ELR (cell line): ENCODE measurements at places on chromosomes 11 and 22.
A peak's percentile ranks its signal among the peaks of the same experiment; 100 is the strongest.

GRCh38 chr11:61403658-61404057 lies 11.3 kb downstream of the TMEM216 start:
- DNase-seq, result no peak

GRCh38 chr11:40202589-40203270 lies 1256.7 kb downstream of the LRRC4C start:
- no peak for DNase-seq

DNA sequence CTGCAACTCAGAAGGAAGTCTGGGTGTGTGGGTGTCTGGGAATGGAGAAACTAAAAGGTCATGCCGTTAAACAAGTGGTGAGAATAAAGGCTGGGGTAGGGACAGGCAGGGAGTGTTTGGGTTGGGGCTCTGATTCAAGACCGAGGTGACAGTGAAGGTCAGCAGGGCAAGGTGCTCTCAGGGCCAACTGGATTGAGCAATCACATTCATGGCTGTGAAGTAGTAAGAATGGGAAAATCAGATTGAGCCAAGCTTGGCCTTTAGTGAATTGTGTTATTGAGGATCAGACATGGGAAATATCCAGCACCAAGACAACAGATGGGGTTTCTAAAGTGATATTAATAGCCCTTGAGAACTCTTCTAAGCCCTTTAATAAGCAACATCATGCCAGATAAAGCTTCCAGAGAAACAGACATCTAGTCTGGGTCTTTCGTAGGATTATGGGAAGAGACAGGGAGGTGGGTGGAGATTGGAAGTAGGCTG lies 24.3 kb downstream of the SCN3B start:
- DNase-seq, result no peak

GRCh38 chr11:112817376-112817775 lies 143.8 kb upstream of the NCAM1 start:
- DNase-seq, result no peak

GRCh38 chr11:20634044-20634443 lies 34.6 kb downstream of the SLC6A5 start:
- no peak for DNase-seq

GRCh38 chr11:4048340-4048739 lies 46.3 kb upstream of the RRM1 start:
- no peak for DNase-seq

DNA sequence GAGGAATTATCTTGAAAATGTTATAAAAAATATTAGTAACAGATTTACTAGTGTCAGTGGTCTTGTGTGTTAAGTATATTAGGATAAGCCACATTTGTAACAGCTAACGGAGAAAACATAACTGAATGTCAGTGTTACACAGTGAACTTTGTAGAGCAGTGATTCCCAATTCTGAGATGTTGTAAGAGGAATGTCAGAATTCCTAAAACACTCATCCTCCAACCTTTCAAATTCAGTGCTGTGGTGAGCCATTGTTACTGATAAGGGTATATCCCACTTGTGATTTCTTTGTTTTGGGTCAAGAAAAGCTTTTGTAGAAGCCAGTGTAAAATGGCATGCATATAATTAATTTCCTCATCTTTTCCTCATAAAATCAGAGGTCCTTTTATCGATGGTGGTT lies 61.9 kb downstream of the ARHGEF12 start:
- DNase-seq, result no peak

- DNase-seq, result no peak
Measured at GRCh38 chr22:26576026-26576680, 13.8 kb downstream of the TPST2 start.

DNA sequence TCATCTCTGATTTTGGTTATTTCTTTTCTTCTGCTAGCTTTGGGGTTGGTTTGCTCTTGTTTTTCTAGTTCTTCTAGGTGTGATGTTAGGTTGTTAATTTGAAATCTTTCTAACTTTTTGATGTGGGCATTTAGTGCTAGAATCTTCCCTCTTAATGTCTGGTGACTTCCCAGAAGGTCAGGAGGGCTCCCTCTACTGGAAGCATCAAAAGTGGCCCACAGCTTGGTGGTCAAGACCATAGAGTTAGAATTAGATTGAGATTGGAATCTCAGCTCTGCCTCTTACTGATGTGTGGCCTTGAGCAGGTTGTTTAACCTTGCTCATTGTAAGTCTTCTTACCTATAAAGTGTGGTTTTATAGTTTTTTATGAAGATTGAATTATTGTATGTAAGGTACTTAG lies 99.3 kb downstream of the FDX1 start:
- peak; percentile 43 for DNase-seq

DNA sequence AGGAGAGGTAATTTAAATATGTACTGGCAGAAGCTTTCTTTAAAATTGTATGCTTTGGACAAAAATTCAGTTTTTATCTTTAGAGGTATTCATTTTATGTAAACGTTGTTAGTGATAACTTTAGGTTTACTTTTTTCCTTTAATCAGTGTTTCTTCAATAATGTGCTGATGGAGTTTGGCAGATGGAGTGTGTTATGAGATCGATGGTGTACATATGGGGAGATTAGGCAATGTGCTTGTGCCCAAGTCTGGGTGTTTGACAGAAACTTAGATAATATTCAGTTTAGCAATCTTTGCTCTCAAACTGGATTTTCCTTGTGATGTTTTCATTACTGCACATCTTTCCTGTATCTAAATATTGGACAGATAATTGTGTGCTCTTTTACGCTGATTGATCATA lies 425.4 kb downstream of the JRKL start:
- DNase-seq, result no peak

GRCh38 chr11:131408025-131408640 lies 37.7 kb downstream of the NTM start:
- DNase-seq, result peak; percentile 54

DNA sequence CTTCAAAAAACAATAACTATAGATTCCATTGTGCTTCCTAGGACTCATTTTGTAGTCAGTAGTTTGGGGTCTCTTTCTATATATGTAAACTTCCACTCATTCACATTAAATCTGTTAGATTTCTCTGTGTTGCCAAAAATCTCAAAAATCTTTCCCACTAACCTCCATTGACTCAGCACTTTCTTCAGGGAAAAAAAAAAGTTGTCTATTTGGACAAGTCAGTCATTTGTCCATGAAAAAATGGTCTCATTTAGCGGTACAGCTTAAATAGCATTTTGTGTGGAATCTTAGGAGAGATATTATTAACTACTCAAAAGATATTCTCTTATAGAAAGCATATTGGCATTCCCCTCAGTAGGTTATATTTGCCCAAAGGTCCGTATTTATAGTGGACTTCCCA lies 81.9 kb downstream of the PPP2R1B start:
- DNase-seq, result no peak

- DNase-seq, result peak; percentile 69
Measured at GRCh38 chr11:105862736-105863367, 159.2 kb downstream of the MSANTD4 start.

DNA sequence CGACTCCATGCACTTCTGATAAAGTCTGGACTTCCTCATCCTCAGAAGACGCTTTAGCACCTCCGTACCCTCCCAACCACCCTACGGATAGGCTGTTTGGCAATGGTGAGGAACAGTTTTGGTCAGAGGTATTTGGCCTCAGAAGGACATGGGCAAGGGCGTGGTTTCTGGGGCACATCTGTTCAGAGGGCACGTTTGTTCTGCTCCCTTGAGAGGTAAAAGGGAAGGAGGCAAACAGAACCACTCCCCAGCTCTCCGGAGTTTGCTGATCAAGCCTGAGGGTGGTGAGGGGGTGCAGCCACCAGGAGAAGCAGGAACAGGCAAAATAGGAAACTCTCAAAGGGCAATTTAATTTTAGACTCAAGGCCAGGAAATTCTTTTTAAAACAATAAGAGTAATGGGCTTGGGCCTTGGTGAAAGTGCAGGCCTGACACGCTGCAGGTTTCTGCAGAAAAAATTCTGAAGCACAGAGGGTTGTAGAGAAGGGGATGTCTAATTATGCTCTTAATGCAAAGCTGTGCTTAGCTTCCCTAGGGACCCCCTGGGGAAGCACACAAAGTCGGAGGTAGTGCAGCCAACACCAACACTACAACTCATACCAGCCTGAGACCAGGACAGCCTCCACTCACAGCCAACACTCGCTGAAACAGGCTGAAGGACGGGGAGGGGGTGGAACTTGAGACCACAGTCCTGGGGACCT lies 23.3 kb downstream of the ETS1 start:
- no peak for DNase-seq

GRCh38 chr11:123560006-123560405 lies 94.4 kb downstream of the SCN3B start:
- DNase-seq, result peak; percentile 76

- no peak for DNase-seq
Measured at GRCh38 chr22:21571679-21572078, 4.2 kb downstream of the UBE2L3 start.

DNA sequence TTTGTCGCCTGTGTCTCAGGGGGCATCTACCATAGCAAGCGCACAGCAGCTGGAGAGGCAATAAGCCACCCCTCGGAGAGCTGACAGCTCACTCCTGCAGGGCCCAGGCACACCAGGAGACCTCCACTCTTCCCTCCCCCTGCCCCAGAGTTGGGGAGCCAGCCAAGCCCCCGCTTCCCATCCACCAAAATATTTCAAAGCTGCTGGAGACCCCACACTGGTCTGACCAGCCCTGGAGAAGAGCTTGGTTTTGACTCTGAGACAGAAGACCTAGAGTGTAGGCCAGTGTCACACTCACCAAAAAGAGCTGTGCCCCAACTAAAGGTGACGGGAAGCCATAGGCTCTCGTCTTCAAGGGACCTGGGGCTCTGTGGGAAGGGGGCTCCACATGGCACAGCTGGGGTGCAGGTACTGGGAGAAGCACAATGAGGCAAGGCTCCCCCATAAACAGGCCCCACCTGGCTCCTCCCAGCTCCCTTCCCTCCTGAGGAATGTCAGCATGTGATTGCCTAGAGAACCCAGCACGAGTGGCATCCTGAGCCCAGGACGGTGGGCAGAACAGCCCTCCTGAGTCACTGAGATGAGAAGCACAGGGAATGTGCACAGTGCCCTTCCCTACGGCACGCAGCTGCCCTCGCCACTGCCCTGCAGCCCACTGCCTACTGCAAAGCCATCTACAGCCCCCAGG lies 5.8 kb upstream of the GNAZ start:
- DNase-seq, result no peak

DNA sequence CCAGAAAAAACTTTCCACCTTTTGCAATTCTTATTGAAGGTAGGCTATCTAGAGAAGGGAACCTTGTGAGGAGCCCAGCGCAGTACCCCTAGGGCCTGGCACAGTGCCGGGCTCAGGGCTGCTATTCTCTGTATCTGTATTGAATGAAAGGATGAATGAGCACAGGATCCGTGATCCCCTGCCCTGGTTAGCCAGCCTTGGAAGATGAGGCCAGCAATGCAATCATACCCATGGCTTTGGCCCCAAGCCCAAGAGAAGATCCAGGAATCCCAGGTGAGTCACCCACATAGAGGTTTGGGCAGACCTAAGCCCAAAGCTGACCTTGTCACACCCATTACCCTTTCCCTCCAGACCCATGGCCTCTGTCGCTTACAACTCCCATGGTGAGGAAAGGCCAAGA lies 92.5 kb upstream of the CD82 start:
- DNase-seq, result no peak

DNA sequence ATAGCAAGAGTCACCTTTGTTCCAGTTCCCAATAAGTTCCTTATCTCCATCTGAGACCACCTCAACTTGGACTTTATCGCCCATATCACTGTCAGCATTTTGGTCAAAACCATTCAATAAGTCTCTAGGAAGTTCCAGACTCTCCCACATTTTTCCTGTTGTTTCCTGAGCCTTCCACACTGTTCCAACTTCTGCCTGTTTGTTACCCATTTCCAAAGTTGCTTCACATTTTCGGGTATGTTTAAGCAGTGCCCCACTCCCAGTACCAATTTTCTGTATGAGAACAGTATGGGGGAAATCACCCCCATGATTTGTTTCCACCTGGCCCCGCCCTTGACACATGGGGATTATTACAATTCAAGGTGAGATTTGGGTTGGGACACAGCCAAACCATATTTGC lies 26.7 kb downstream of the BCL2L13 start:
- no peak for DNase-seq

- DNase-seq, result no peak
Measured at GRCh38 chr11:119052163-119052814, 4.7 kb downstream of the HYOU1 start.

DNA sequence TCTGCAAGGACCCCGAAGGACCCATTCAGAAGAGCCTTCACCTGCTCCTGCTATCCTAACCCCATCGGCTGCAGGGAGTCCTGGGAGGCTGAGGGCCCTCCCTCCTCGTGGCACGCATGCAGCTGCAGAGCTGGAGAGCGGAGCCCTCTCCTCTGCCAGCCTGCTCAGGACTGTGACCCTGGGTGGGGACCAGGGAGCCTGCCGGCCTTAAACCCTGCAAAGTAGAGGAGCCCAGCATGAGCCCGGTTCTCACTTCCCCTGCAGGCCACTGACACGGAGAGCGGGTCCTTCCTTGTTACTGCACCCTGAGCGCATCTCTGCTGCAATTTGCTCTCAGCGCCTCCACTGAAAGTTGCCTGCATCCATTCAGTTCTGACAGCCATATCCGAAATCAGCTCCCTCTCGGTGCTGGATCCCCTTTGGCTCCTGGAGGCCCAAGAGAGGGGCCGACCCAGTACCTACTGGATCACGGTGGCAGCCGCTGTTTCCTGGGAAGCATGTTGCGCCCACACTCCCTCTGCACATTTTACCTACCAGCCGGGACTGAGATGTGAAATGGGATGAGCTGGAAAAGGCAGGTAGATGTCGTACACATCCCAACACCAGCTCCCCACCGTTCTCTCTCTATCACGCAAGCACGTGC lies 312.1 kb downstream of the NTM start:
- no peak for DNase-seq

GRCh38 chr22:24128631-24129262 lies 52.5 kb upstream of the SUSD2 start:
- no peak for DNase-seq

DNA sequence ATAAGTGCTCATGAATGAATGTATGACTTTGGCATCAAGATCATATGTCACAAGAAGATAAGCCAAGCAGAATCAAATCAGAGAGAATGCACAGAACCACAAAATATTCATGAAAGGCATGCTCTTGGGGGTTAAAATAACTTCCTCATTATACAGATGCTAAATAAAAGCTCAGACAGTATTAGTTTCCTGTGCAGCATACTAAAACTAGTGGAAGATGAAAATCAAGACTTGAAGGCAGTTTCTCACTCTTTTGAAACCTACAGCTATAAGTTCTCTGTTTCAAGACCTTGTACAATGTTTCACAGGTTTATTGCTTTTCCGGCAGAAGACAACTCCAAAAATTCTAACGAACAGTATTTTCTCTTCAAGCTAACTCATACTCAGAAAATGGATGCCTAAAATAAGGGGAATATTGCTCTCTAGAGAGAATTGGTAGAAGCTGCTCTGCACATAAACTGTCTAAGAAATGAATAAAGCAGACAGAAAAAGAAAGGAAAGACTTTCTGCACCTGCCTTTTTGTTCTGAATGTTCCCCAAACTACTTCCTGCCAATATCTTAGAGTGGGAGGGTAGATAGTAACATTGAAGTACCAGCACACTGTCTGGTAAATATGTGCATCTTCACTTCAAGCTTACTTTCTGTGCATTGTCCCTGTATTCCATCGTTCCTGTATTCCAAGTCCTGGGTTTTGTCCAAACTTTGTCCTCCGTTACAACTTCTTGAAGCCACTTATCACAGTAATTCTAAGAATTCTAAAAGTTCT lies 639.4 kb upstream of the FAT3 start:
- no peak for DNase-seq

GRCh38 chr11:65032216-65032615 lies 5.0 kb downstream of the SNX15 start:
- DNase-seq, result no peak

GRCh38 chr22:33512908-33513307 lies 407.4 kb downstream of the LARGE1 start:
- DNase-seq, result no peak
